ENCODE measurements at places on chromosomes 2 and 18.

GRCh38 chr18:44742718-44743311 lies 62.1 kb downstream of the SETBP1 start:
- no peak for DNase-seq

DNA sequence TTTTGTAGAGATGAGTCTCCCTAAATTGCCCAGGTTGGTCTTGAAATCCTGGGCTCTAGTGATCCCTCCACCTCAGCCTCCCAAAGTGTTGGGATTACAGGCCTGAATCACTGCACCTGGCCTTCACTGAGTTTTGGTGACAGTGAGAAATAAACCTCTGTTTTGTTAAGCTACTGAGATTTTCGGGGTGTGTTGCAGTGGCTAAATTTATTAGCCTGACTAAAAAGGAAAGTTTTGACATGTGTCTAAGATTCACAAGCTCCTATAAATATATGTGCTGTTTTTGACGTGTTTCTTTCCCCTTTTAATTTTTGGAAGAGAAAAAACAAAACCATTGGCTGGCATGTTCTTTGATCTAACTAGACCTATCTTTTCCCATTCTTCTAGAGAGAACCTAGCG lies 190.5 kb upstream of the MC4R start:
- DNase-seq = no peak

- no peak for DNase-seq
Measured at GRCh38 chr2:105928563-105928962, 183.9 kb downstream of the NCK2 start.

GRCh38 chr2:106770986-106771385 lies 115.0 kb downstream of the ST6GAL2 start:
- no peak for DNase-seq

DNA sequence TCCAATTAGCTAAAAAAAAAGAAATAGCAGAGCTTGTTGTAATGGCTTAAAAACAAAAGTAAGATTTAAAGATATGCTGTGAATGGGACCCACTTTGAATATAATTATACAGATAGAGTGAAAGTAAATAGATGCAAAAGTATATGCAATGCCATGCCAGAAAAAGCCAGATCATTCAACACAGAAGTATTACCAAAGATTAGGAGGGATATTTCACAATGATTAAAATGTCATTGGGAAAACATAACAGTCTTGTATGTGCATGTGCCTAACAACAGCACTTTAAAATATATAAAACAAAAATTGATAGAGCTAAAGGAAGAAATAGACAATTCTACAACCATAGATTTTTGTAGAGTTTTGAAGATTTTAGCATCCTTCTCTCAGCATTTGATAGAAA lies 19.9 kb upstream of the SIGLEC15 start:
- DNase-seq = no peak

GRCh38 chr2:21890716-21891115 lies 766.9 kb downstream of the TDRD15 start:
- DNase-seq = no peak

GRCh38 chr2:162974771-162975170 lies 136.2 kb upstream of the KCNH7 start:
- DNase-seq = no peak

- DNase-seq = no peak
Measured at GRCh38 chr2:119929537-119929936, 83.3 kb upstream of the EPB41L5 start.

- peak; percentile 92 for DNase-seq
Measured at GRCh38 chr2:207558079-207558491, 28.3 kb downstream of the CREB1 start.

GRCh38 chr2:215772003-215772402 lies 241.3 kb downstream of the MREG start:
- no peak for DNase-seq

DNA sequence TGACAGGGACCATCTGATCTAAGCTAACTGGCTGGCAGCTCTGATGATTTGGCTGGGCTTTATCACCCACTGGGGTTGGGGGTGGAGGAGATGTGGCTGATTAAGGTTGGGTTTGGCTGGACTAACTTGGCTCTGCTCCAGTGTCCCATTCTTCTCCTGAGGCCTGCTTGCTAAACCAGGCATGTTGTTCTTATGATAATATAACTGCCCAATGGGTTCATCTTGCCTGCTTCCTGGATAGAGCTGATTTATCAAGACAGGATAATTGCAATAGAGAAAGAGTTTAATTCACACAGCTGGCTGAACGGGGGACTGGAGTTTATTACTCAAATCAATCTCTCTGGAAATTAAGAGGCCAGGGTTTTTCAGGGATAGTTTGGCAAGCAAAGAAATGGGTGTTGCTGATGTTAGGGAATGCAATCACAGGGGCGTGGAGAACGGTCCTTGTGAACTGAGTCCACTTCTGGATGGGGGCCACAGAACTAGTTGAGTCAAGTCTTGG lies 150.4 kb downstream of the PTH2R start:
- DNase-seq = no peak

DNA sequence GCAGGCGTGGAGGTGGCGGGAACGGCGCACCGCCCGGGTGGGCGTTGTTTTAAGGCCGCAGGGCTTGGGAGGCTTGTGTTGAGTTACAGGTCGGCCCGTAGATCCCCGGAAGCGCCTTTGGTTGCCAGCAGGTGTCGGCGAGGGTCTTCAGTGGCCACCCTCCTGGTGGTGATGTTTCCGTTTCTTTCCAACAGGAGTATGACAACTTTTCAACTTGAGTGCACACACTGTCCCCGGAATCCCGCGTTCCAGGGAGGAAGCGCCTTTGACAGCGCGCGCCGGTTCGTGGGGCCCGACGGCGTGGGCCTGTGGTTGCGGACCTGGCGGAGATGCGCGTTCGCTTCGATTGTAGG lies 1.0 kb upstream of the HDAC4 start:
- no peak for DNase-seq

GRCh38 chr2:227783404-227784138 lies 30.1 kb upstream of the CCL20 start:
- no peak for DNase-seq

DNA sequence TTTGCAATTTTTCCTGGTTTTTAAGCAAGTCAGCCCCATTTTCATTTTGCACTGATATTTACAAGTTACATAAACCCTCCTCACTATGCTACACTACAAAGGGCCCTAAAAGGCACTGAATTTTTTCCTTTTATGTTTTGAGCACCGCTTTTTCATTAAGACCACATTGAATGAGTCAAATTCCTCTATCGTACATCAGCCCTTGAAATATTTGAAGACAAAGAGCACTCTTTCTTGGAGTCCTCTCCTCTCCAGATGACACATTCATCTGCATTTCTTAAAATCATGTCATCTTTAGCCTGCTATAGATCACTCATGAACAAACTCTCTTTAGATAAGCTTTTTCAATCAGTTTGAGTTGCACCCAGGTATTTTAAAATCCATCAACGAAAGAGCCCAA lies 306.6 kb upstream of the SOX11 start:
- no peak for DNase-seq

DNA sequence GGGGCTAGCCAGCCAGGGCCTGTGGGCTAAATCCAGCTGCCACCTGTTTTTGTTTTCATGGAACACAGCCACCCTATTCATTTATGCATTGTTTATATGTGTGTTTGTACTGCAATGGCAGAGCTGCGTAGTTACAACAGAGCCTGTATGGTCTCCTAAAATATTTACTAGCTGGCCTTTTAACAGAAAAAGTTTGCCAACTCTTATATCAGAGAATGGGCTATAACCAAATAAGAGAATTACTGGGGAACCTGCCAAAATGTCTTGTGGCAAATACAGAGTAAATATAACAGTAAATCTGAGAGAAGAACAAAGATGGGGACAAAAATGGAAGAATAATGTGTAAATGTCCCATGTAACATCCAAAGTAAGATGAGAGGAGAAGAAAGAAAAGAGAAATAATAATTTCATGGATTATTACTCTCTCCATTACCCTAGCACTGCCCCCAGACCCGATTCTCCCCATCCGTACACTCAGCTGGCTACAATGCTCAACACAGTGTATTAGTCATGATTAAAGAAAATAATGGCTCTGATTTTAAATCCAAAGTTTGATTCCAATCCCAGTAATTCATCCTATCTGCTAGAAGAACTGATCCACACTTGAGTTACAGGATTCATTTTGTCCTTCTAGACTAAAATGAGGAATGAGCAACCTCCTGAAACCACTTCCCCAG lies 249.3 kb downstream of the LRATD1 start:
- no peak for DNase-seq

DNA sequence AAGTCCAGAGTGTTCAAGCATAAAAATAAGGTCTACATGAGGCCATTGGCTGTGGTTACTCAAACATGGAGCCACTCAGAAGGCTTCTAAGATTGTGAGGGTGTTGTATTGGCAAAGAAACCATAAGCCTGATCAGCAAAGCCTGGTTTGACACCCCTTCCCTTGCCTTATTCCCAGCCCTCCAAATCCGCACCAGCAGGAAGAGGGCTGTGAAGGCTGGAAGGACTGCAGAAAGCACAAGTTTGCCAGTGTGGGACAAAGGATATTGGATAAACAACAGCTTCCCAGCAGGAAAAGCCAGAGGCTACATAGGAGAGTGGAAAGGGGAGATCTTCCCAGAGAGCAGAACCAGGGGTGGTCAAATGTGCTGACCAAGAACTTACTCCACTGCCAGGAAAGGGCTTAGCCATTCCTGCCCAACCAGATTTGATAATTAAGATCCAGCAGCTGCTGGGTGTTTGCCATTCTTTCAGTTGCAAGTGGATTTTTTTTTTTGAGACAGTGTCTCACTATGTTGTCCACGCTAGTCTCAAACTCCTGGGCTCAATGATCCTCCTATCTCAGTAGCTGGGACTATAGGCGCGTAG lies 1.5 kb upstream of the PRKAG3 start:
- DNase-seq = no peak

DNA sequence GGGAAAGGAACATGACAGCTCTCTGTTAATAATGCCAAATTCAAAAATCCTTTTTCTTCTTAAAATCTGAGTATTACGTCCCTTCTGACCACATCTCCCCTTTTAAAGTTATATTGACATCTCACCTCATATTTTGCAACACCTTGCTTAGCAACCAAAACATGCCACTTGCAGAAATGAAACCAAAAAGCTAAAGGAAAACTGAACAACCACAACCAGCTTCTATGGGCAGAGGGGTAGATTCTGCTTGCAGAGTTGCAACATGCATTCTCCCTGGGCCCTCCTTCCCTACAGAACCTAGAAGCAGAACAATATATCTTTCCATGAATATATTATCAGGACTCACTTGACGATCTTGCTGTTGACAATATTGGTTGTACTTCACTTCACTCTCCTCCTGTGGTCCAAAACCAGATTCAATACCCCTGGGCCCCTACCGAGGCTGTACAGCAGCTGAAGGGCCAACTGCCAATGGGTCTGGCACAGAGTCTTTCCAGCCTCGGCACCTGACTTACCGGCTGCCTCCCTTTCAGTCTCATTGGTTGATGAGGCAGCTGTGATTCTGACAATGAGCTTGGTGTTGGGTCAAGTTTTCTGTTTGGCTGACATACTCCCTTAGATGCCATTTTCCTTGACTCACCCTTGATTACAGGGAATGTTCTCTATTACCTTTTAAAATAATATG lies 616.6 kb downstream of the ZEB2 start:
- DNase-seq = no peak

DNA sequence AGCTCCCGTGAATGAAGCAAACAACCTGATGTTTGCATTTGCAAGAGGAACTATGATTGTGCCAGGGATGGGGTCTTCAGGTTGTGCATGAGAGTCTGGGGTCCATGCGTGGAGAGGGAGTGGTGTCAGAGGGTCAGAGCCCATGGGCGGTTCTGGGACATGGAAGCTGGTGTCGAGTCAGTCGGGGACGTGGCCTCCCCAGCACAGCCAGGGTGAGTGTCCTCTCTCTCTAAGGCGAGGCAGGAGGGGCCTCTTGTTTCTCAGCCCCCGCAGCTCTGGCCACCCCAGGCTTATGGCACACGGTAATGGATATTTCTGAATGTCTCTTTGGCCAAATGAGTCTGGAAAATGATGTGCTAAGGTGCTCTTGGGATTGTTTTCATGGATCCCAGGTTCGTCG lies 118.6 kb downstream of the RTP5 start:
- DNase-seq = no peak

DNA sequence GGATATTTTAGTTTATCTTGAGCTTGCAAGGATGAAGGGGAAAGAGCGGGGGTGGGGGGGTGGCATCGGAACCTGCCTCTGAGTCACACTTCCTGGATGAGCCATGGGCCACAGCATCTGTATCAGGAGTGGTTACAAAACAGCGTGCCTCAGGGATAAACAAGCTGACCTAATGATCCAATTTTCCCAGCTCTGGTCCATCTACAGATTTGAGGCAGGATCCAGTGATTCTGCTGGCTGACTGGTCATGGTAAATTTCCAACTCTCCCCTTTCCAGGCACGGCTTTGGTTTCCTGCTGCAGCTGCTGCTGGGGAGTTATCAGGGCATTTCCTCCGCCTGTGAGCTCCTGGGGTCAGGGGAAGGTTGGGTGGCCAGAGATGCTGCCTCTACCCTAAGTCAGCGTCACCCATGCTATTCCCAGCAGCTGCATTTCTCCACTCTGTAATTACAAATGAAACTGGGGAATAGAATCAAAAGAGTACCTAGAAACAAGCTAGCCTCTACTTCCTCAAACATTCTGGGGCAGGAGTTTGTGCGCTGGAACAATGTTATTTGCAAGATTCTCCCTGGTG lies 4.7 kb upstream of the HPCAL1 start:
- DNase-seq = peak; percentile 44

DNA sequence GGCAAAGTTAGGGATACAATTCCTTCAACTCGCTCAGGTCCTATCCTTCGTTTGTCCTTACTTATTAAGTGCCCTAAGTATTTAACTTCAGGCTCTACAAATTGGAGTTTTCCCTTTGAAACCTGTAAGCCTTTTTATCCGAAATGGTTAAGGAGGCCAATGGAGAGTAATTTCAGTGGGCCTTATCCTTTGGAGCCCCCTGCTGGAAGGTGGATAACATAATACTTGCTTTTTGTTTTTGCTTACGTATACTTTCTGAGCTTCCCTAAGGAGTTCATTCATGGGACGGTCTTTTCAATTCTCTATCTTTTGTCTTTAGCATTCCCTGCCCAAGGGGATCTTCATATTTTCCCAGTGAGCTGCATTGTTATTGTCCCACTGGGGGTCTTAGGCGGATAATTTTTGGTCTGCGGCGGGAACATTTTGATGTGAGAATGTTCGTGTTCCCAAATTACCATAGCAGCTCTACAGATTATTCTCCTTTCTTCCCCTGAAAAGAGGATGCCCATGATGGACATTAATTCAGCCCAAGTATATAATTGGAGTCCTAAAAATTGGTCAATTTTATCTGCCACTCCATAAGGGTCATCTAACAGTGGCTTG lies 34.4 kb upstream of the TRAPPC8 start:
- DNase-seq = peak; percentile 10

- no peak for DNase-seq
Measured at GRCh38 chr2:151673016-151673415, 61.3 kb downstream of the NEB start.

GRCh38 chr2:68203587-68203986 lies 45.9 kb downstream of the PNO1 start:
- no peak for DNase-seq

- peak; percentile 2 for DNase-seq
Measured at GRCh38 chr2:51153236-51153635, 121.3 kb upstream of the NRXN1 start.

GRCh38 chr2:224040753-224041152 lies 1.7 kb upstream of the SERPINE2 start:
- no peak for DNase-seq

GRCh38 chr2:2974982-2975381 lies 402.6 kb downstream of the EIPR1 start:
- DNase-seq = no peak

All from fibroblast of skin of left quadriceps (primary cell).